Right renal cortex interstitium (tissue), 3 donors: ENCODE measurements at places on chromosomes 4 and X. TPM values are rescaled to one million over a fixed set of nuclear protein-coding genes. Genes with fewer than 3 reads are reported as not detected.

DNA sequence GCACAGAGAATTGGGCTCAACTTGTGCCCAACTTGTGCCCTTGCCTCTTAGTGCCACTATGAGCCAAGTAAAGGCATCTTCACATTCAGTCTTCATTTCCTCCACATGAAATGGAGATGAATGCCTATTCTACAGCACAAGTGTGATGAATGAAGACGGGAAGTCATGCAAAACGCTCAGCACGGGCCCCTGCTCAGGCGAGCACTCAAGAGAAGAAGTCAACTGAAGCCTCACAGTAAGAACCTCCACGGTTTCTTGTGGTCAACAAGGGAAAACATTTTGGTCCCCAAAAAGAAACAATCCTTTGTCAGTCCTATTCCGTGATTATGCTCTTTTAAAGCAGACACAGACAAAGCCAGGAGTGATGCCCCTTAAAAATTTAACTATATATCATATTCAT lies 87.0 kb downstream of the IRF2 start:
- no peak for DNase-seq

- no peak for DNase-seq
Observed at GRCh38 chr4:89306486-89307177, 968 bp downstream of the GPRIN3 start.

Gene DCAF12L2
- 3.0 TPM for polyA plus RNA-seq

DNA sequence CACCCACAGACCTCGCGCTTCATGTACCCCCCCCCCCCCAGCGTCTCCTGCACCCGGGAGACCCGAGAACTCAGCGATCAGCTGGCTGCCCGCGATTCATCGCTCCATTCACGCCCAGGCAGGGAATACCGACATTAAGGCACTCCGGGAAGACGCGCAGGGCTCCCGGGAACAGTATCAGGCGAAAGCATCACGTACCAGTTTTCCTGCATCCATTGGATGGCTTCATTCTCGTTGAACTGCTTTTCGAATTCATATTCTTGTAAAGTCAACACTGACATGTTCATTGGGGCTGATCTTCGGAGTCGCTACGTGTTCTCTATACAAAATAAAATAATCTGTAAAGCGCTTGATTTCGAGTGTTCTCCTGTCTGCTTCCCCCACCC lies 373 bp downstream of the ELOVL6 start:
- no peak for DNase-seq

GRCh38 chr4:20378181-20378580 lies 126.5 kb downstream of the SLIT2 start:
- DNase-seq, result no peak

DNA sequence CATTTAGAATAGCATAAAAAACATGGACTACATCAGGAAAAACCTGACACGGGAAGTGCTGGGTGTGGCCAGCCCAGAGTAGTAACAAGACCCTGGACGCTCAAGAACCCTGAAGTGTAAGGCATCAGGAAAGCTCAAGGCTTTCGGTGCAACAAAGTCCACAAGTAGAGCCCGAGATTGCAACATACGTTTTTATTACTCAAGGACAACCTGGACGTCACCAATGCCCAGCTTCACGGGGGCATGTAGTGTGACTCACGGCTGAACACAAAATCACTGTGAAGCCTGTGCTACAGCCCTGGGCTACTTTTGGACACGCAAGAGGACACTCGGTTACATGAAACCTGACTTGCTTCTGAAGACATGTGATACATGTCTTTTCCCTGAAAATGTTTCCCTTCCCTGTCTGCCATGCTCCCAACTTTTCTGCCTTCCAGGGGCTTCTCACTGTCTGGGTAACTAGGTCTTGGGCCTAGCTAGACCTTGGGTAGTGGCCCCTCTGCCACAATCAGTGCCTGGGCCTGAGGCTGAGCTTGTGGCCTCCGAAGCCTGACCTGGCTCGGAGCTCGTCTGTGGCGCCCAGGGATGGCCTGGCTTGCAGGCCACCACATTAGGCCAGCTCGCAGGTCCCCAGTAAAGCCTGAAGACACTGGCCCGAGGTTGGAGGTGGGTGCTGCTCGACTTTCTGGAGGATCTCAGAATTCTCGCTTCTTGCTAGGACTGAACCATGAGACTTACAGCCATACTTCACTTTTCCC lies 9.2 kb downstream of the IRAK1 start:
- no peak for DNase-seq

Gene ADH7
- polyA plus RNA-seq, result not detected

Gene IL13RA1
- polyA plus RNA-seq, result 65.2 TPM

DNA sequence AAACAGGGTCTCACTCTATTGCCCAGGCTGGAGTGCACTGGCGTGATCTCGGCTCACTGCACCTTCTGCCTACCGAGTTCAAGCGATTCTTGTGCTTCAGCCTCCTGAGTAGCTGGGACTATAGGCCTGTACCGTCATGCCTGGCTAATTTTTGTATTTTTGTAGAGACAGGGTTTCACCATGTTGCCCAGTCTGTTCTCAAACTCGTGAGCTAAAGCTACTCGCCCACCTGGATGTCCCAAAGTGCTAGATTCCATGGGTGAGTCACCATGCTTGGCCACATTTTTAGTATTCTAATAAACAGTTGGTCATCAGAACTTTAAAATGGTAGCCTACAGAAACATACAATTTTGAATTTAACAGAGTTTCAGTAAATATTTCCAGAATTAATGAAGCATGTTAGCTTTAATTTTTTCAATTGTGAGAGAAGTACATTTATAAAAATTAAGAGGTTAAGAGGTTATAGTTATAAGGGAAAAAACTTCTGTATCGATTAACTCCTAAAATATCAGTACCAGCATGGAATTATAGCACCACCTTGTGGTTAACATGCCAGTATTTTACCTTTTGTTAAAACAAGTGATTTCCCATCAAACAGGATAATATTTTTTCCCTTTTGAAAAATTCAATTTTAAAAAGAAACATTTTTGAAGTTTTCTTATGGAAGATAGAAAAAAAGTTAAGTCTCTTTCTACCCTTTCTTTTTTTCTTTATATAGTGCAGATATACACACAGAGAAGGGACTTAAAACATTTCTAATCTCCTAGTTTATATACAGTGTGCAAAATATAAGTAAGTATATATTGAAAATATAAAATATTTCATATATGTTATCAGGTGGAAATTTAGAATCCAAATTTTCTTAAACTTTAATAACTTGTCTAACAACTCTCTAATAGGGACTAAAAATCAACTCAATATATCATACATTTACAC lies 35.4 kb downstream of the CEP44 start:
- DNase-seq, result no peak

DNA sequence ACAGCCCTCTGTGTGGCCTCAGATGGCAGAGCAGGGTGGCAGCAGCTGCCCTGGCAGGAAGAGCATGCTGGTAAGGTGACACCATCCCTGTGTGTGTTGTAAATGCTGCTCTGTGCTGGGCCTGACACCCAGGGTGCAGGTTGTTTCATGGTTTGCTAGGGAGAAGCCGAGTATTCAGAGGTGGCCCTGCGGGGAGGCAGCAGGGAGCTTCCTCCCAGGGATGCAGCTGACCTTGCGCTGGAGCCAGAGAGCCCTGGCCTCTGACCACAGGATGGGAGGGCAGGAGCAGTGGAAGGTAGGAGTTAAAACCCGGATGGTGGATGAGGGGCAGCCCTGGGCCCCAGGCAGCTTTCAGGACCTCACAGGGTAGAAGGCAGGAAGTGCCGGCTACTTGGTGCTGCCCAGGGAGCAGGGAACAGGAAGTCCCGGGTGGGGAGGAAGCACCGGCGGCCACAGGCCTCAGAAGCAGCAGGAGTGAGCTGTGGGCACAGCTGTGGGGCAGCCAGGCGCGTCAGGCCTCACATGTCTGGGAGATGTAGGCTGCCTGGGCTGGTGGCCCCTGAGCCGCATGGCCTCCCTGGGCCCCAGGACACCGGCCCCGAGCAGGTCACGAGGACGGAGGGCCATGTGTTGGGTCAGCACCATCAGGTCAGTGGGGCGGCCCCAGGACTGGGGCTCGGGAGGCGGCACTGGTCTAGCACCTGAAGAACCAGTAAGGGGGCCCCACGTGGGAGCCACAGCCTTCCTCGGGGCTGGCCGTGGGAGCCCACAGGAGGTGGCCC lies 19.1 kb downstream of the SH3BP2 start:
- DNase-seq, result no peak

- no peak for DNase-seq
Observed at GRCh38 chr4:184514121-184514988, 40.0 kb upstream of the IRF2 start.

Gene FAM241A
- 1.4 TPM for polyA plus RNA-seq

GRCh38 chr4:164027805-164028204 lies 533.3 kb downstream of the TMA16 start:
- DNase-seq, result no peak

DNA sequence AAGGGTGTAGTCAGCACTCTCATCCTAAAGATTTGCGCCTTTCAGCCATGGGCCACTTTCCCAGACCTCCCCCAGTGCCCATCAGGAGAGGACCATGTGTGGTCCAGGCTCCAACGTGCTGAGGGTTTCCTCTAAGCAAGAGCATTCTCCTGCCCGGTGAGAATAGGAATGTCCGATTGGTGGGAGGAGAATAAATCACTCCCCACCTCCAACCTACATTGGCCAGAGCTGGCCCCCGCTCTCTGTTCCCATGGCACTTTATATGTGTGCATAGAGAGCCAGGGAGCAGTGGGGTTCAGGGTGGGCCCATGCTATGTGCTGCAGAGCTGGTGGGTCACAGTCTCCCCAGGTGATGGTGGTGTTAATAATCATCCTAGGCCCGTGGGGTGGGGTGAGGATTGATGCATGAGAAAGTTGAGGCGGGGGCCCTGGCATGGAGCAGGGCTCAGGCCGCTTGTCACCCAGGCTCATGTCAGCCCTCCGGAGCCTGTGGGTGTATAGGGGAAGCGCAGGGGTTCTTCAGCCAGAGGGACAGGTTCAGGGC lies 6.8 kb upstream of the SORCS2 start:
- no peak for DNase-seq

DNA sequence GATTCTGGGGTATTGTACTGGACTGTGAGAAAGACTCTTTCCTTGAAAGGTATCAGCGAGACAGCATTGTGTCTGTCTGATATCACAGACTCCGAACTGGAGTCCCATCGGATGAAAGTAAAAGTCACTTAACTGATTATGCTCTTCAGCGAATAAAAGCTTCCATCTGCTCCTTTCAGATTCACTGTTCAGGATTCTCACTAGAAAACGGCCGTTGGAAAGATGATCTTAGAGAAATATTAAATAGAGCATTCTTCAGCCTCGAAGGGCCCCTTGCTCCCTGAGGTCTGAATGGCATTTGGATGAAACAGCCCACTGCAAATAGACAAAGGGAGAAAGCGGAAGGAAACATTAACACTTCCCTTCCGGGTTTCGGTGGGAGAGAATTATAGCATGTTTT lies 416.2 kb upstream of the PRKX start:
- no peak for DNase-seq

Gene ANXA10
- polyA plus RNA-seq, result 0.43 TPM

Gene AFF2
- polyA plus RNA-seq, result 4.8 TPM

- DNase-seq, result no peak
Observed at GRCh38 chr4:121885115-121885514, 14.8 kb upstream of the BBS7 start.

- DNase-seq, result no peak
Observed at GRCh38 chrX:50618788-50619558, 148.3 kb upstream of the DGKK start.

Gene ASB9
- 11.5 TPM for polyA plus RNA-seq

DNA sequence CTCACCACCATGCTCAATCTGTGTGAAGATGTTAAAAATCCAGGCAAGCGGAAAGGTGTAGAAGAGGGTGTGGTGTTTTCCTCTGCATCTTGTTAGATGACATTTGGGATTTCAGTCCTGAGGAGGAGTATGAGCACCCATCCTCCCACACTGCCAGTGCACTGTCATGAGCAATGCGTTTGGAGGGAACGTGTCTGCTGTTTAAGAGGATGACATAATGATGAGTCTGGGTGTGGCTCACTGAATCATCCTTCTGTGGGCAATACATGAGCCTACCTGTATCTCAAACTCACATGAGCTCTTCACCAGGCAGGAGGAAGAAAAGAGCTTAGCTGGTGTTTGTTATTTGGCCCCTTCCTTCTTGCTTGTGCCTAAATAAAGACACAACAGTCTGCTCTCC lies 67.9 kb upstream of the ARX start:
- no peak for DNase-seq

DNA sequence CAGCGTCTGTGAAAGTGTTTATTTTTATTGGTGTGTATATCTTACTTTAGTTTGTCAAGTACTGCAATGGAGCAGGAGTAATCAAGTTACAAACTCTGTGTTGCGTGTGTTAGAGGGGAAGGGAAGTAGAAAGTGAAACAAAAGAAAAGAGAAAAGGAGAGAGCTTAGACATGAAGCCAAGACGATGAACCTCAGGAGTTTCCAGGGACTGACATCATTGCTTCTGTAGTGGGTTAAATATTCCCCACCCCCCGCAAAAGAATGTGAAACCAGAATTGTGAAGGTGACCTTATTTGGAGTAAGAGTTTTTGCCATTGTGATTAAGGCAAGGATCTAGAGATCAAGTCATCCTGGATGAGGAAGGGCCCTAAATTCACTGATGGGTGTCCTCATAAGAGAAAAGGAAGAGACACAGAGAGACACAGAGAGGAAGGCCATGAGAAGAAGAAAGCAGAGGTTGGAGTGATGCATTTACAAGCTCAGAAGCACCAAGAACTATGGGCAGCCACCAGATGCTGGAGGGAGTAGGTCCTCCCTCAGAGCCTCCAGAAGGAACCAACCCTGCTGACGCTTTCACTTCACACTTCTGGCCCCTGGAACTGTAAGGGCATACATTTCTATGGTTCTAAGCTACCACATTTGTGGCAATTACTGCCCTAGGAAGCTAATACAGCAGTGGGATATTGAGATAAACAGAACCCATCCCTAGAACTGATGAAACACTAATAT lies 173.6 kb upstream of the SFRP2 start:
- no peak for DNase-seq

DNA sequence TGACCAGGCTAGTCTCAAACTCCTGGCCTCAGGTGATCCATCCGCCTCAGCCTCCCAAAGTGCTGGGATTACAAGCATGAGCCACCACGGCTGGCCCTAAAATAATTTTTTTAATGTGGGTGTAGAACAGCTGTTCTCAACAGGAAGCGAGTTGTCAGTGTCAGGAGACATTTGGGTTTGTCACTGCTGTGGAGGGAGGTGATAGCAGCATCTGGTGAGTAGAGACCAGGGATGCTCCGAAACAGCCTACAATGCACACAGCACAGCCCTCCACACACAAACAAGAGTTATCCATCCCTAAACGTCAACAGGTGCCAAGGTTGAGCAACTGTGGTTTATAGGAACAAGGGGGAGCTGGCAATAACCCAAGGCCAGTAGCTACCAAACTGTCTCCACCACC lies 243.4 kb upstream of the STS start:
- DNase-seq, result no peak

DNA sequence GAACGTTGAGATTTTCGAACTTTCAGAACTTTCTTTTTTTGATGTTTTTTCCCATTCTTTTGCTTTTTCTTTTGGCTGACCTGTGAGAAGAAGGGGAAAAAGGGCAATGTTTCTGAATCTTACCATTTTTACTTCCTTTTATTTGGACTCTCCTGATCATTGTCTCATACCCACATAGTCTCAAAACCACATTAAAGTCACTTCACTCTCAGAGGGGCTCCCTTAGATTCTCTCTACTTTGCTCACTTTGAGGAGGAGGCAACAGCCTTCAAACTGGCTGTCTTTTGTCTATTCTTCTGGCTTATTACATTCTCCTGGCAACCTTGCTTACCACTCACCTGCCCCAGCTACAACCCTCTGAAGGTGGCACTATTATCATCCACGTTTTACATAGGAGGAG lies 3.7 kb downstream of the CXCL9 start:
- no peak for DNase-seq

- DNase-seq, result no peak
Observed at GRCh38 chr4:26788341-26788733, 72.3 kb upstream of the STIM2 start.

Gene NAA11
- polyA plus RNA-seq, result not detected

- no peak for DNase-seq
Observed at GRCh38 chrX:112641449-112641848, 38.3 kb downstream of the LHFPL1 start.

Gene PDK3
- 11.0 TPM for polyA plus RNA-seq
